ENCODE measurements at places on chromosomes 1 and 21.
A peak's percentile ranks its signal among the peaks of the same experiment; 100 is the strongest.

DNA sequence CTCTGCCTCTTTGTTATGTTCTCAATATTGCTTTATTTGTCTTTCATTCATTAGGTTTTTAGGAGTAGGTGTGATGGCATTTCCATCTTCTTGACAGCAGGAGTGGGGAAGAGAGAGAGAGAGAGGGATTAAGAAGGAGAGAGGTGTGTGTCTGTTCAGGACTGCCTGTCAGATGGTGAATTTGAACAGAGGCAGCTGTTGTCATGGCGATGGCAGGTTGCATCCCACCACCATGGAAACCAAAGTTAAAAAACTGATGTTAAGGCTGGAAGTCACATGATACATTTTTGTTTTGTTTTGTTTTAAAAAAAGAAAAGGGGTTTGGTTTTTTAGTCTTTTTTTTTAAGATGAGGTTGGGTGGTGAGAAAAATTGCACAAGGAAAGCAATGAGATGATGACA lies 18.3 kb downstream of the CACNA1E start:
- DNase-seq = no peak

DNA sequence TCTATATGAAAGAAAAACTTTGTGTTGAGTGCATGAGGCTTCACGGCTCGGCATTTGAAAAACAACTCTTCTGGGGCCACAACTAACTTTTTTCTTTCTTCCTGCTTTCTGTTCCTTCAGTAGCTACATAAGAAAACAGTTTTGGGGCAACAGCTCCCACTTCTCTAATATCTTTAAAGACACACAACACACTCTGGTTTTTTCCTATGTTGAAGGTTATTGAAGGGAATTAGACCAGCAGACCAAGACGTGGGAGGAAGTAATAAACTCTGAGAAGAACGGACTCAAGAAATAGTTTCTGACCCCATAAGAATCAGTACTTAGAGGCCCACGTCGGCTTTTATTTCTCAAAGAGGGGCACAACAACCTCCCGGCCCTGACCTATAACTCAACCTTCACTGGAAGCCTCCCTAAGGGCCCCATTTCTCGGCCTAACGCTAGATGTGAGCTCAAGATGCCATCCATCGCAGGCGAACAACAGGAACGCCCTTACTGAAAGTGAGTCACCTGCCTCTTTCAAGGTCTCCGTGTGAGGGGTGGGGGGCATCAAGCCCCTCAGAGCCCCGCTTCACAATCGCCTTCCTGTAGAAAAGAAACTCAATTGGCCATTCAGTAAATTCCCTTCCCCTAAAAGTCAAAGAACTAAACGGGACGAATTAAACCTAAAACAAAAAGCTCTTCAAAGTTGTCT lies 844 bp downstream of the ZMYM6 start:
- peak; percentile 14 for DNase-seq

- DNase-seq = no peak
Measured at GRCh38 chr1:164609089-164609488, 50.1 kb downstream of the PBX1 start.

- DNase-seq = no peak
Measured at GRCh38 chr1:15370781-15371520, 38.7 kb upstream of the EFHD2 start.

DNA sequence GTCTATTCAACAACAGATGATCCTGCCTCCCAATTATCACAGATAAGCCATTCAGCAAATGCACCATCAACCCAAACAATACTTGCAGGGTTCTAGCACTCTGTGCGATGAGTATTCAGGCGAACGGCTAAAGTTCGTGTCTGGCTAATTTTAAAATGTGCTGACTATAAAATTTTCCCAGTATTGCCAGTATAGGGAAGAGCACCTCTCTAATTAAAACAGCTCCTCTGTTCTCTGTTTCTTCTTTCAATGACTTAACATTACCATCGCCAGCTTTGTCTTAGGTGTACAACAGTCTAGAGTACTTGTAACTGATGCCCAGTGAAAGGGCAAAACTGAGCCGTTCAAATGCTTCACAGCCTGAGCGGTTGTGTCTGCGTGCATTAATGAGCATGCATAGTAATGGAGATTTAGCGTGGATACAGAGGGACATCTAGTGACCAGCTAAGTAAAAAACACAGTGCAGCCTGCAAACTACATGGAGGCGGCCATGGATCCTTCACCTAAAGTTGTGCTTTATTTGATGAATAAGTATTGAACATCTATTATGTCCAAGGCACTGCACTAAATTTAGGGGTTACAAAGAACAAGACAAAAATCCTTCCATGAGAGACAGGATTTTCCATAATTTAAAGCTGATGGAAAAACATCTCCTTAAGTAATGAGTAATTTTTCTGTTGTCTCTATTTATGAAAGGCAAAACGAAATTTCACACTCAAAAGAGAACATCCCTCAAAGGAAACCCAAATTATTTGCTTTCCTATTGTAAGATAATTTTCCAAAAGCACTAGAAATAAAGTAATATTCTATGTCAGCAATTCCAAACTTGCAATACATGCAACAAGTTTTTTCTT lies 120.0 kb downstream of the SETD4 start:
- no peak for DNase-seq

GRCh38 chr1:92820024-92820423 lies 11.8 kb upstream of the RPL5 start:
- no peak for DNase-seq

DNA sequence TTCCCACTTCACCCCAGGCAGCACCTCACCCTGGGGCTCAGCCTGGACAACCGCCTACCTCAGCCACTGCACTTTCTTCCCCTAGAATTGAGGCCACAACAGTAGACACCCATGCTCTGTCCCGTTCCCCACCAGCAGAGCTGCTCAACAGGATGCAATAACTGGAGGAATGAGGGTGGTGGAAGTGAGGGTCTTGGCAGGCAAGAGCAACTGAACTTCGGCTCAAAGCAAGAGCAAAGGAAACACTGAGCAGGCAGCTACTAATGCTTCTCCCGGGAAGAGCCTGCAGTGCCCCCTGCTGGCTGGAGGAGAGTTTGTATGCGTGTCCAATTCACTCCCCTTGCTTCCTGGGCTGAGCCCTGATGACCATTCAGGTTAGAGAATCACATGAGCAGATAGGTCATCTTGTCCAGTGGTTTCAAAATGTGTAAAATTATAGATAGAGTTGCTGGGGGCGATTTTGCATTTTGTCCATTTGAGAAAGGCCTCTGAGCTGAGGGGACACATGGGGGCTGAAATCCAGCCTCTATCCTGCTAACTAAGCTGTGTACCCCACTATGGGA lies 13.9 kb downstream of the NT5C1A start:
- DNase-seq = peak; percentile 45

DNA sequence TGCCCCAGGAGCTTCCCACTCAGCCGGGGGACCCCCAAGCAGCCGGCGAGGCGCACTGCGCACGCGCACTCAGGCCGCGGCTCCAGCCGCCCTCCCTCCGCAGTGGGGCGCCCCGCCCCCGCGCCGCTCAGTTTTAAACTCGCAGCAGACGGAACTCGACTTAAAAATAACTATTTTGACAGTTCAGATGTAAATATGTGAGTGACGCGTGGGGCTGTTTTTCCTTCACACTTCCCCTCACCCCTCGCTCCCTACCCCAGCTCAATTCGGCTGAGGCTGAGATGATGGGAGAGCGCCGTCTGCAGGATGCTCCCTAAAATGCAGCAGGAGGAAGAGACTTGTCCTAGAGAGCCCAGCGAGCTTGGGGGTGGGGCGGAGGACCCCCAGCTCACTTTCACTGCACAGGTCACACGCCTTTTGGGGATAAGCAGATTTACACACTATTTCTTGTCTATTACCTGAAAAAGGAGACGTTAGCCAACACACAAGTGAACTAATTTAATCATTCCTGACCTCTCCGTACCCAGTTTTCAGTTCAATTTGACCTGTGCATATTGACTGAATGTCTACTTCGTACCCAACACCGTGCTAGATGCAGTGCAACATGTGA lies 8.9 kb upstream of the LEMD1 start:
- DNase-seq = peak; percentile 22

DNA sequence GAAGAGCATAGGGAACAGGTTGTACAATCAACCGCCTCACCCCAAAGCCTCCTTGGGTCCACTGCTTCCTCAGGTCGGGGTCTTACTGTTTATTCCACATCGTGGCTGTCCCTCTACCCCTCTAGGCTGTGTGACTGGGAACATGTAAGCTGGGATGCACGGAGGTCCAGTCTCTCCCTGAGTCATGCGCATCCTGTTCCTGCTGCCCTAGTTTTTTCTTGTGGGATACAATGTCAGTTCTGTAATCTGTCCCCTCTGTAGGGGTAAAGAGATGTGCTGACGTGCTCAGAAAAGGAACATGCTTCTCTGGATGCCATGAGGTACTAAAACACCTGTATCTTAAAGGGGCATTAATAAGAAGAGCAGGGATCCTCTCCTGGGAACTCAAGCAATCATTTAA lies 66.2 kb downstream of the SLC45A1 start:
- DNase-seq = no peak

- DNase-seq = no peak
Measured at GRCh38 chr1:12627296-12627695, 9.3 kb upstream of the DHRS3 start.

DNA sequence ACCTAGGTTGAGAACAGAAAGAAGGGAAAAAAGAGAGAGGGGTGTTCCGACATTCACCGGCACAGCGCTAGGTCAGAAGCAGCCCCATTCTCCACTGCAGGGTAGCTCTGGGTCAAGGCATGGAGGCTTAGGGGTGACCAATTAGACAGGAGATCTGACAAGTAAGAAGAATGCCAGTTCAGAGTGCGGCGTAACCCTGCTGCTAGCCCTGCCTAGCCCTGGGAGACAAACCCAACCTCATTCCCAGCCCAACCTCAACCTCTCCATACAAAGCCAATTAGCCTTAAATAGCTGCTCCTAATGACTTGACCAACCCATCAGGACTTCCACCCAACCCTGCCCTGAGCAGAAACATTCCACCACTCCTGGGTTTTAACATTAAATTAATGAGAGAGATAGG lies 3.4 kb downstream of the PRELP start:
- no peak for DNase-seq

GRCh38 chr21:14072761-14073535 lies 137.8 kb downstream of the LIPI start:
- no peak for DNase-seq

GRCh38 chr1:170511038-170511437 lies 20.9 kb upstream of the GORAB start:
- DNase-seq = no peak

DNA sequence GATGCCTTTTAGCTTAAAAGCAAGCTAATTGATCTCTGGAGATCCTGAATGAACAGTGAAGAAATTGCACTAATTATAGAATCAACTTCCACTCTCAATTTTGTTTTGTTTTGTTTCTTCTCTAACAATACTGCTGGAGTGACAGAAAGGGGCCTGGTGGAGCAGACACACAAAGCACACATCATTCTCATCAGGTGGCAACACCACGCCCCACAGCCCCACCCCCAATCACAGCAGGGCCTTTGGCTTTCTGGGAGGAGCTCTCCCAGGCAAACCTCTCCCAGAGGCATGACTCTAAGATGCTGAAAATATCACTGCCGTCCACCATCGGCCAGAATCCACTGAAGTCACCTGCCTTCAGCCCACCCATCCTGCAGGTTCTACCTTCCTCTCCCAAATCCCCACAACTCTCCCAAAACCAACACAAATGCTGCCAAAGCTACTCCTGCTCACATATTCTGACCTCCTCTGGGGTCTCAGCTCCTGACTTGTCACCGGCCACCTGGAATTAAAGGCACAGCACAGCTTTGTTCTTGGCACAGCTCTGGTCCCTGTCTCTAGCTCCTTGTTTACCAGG lies 120.7 kb downstream of the GRIK3 start:
- DNase-seq = no peak

GRCh38 chr1:116434849-116435248 lies 61.8 kb downstream of the ATP1A1 start:
- DNase-seq = no peak

DNA sequence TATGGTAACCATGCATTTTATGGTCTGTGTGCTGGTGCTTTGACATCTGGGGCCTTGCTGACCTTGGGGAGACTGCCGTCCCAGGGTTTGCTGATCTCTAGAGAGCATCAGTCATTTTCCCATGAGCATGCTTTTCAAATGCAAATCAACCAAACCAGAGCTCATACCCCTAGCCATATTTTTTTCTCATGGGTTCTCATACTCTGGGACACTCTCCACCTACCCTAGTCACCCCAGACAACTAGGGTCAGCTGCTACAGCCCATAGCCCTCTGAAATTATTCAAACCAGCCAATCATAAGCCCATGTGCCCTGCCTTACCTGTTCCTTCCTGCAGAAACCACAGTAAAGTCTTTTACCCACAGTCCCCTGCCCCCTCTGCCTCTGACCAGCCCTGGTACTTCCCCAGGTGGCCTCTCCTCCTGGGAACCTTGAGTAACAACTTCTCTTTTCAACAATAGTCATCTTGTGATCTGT lies 132.0 kb downstream of the MAP3K21 start:
- no peak for DNase-seq

DNA sequence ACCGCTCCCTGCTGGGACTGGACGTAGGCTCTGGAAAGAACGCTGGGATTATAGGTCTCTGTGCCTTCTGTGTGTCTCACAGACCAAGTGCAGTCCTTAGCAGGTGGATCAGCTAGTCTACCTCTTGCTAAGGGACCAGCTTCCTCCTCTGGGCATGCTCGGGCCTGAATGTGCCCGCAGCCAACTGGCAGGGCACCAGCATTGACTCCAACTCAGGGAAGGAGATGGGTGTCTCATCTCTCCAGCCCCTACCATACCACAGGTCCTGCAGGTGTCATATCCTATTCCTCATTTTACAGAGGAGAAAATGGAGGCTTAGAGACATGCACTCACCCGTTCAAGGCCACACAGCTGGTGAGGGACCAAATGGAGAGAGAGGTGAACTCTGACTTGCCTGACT lies 340.2 kb downstream of the PTPRU start:
- no peak for DNase-seq

- peak; percentile 19 for DNase-seq
Measured at GRCh38 chr1:221439747-221440501, 302.0 kb downstream of the DUSP10 start.

DNA sequence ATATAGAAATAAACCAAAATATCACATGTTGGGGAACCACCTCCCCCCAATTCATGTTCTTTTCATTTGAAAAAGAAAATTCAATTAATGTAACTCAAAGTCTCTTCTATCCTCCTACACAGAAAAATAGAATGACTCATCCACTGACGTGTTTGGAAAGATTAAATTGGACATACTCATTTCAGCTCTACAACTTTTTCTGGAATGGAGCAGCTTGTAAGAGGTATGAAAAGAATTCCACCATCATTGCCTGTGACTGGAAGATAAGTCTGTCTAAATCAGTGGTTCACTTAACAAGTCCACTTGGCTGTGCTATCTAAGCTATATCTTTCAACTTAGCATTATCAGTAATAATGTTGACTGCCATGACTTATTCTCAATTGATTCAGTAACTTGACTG lies 702.3 kb downstream of the BRINP3 start:
- no peak for DNase-seq

Data from activated T-helper 9 cell treated with anti-CD3 and anti-CD28 coated beads, Interleukin-2, amount 50 U/mL, for 16 hours (primary cell).